A549 treated with ZK216348 at 1 μM for 4 hours (cell line): ENCODE measurements at places on chromosomes 1 and 21. TPM values are rescaled to one million over a fixed set of nuclear protein-coding genes. Genes with fewer than 3 reads are reported as not detected.

The THEM5 gene
- total RNA-seq = not detected in 5 replicates

The GREM2 gene
- 0.08 to 0.21 TPM (median 0.18 TPM) in 5 replicates for total RNA-seq

The OR2L3 gene
- not detected in 5 replicates for total RNA-seq

The CA14 gene
- total RNA-seq = not detected in 5 replicates

The SPRR2A gene
- not detected in 5 replicates for total RNA-seq

The SOX13 gene
- 11.4 to 24.2 TPM (median 19.0 TPM) in 5 replicates for total RNA-seq

The A3GALT2 gene
- total RNA-seq = not detected in 5 replicates

The NPHS2 gene
- not detected in 5 replicates for total RNA-seq

The EFCAB14 gene
- 19.4 to 30.0 TPM (median 26.1 TPM) in 5 replicates for total RNA-seq

The B3GALT2 gene
- total RNA-seq = not detected in 5 replicates
